CD4-positive, alpha-beta T cell treated with Interleukin-6 for 4 hours (primary cell): ENCODE measurements at places on chromosomes 13 and 19.
A peak's percentile ranks its signal among the peaks of the same experiment; 100 is the strongest.

GRCh38 chr13:85717921-85718320 is 81.3 kb downstream of the SLITRK6 start:
- no peak for DNase-seq

DNA sequence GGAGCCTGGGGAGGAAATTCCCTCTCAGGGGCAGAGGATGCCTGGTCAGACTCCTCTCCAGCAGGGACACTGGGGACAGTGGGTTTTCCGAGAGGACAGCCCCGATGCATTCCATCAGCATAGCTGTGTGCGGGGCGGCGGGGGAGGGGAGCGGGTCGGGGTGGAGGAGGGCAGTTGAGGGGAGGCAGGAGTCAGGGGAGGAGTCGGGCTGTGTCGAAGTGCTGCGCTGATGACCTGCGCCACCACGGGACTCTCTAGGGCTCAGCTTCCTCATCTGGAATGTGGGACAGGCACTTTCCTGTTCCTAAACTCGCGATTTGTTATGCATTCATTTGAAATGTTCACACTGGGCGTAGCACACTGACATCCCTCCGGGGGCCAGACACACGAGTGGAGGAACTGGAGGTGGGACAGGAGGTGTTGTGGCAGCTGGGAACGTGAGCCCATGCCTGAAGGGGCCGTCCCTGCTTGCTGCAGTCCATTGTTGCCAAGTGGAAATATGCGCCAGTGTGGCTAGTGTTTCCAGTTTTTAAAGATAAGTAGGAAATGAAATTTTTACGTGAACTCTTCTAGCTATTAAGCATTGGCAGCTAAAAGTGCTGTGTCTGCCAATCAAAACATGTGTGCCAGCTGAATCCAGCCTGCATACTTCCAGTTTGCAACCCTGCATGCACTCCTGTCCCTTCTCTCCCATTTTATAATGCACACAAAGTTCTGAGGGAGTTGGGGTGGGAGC is 43.3 kb downstream of the FLT1 start:
- no peak for DNase-seq

- no peak for DNase-seq
Measured at GRCh38 chr13:81738364-81738763, 1397.4 kb upstream of the SPRY2 start.

DNA sequence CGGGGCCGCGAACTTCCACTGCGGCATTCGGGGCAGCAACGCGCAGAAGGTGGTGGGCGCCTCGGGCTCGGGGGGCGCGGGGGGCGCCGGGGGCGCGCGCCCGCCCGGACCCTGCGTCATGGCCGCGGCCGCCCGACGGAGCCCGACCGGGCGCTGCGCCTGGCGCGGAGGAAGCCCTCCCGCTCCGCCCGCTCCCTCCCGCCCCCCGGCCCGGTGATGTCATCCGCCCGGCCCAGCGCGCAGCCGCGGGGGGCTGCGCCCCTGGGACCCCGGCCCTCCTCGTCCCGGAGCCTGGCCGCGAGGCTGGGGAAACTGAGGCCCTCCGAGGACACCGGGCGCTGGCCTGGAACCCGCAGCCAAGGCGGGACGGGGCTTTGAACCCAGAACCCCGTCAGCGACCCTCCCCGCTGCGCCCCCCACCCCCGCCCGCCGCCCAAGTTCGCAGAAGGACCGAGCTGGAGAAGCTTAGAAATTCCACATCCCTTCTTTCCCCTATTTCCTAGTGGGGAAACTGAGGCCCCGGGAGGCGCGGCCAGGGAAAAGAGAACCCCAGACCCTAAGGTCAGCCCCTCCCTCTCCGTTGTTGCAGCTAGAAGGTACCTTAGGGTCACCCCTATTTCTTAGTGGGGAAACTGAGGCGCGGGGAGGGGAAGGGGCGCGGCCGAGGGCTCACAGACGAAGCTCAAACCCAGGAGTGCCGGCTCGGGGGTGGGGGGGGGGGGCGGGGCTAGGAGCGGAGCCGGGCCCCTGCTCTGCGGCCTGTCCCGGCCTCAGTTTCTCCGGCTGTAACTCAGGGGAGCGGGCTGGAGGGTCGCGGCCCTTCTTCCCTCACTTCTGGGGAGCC is at the start of gene SHC2:
Gene SHC2 (minus strand): TSS at position 157 of the 844 bp plus-strand sequence. CDS start 37 bp downstream, at position 120.
- DNase-seq = peak; percentile 16

GRCh38 chr19:38003438-38004185 is 96.6 kb downstream of the SIPA1L3 start:
- peak; percentile 28 for DNase-seq

- no peak for DNase-seq
Measured at GRCh38 chr13:28611654-28612131, 47.2 kb upstream of the POMP start.

GRCh38 chr13:35716729-35717128 is 240.2 kb upstream of the MAB21L1 start:
- DNase-seq = no peak

GRCh38 chr13:98158172-98158899 is 15.4 kb downstream of the FARP1 start:
- DNase-seq = no peak

DNA sequence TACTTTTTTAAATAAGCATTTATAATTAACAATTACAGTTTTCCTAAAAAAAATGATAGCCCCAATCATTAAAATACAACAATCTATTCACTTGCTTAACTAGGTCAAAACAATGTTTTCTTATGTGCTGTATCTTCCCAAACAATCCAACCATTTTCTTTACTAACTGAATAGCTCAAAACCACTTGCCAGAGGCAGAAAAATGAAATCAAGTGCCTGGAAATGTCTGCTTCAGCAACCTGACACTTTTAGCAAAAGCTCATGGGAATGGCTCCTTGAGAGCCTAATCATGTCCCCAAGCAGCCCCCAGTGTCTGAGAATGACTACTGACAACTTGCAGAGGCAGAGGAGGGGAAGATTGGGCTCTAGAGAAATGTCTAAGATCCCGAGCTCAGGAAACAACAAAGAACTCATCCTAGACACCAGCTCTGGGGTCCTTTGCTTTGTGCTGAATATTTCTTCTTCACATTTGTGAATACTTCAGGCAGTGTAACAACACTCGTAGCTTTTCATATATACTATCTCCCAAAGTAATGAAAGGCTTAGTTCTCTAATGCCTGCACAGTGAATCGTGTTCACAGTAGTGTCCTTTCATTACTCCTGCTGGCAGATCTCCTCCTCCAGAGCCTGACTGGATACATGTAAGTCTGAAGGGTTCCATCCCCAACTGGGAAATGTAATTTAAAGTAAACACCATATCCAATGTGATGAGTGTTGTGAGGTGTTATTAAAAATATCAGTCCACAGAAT is 280.0 kb downstream of the LHFPL6 start:
- no peak for DNase-seq
